ENCODE measurements at places on chromosomes 5 and 9.
A peak's percentile ranks its signal among the peaks of the same experiment; 100 is the strongest.

- DNase-seq: peak; percentile 19
These were observed 879 bp upstream of the UBQLN1 start for GRCh38 chr9:83708515-83709158.

DNA sequence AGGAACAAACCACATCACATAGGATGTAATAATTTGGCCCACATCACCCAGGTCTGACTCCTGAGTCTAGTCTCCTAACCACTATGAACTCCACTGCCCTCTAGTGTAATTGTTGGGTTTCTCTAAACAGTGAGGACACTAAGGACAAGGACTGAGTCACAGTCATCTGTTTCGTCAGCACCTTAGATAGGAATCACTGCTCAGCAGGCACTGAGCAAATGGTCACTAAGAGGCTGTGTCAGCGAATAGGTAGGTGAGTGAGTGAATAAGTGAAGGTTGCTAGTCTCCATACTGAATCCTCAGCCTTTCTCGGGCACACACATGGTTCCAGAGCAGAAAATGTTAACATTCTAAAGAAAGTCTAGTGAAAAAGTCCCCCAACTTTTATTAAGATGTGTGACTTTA, 278.6 kb downstream of the SPOCK1 start:
- no peak for DNase-seq

DNA sequence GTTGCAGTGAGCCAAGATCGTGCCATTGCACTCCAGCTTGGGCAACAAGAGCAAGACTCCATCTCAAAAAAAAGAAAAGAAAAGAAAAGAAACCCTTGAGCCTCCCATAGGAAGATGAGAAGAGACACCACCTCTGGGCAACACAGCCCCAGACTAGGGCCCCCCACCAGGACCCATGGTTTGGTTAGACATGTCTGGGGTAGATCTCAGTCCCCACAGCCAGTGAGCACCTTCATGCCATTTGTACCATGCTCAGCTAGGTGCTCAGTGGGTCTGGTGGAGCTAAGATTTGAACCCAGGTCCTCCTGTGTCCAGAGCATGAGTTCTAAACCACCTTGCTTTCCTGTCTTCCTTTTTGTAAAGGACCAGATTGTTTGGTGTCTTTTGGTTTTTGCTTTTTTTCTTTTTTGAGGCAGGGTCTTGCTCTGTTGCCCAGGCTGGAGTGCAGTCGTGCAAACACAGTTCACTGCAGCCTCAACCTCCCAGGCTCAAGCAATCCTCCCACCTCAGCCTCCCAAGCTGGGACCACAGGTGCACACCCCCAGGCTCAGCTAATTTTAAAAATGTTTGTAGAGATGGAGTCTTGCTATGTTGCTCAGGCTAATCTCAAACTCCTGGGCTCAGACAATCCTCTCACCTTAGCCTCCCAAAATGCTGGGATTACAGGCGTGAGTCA, 11.7 kb downstream of the OLFML2A start:
- DNase-seq: no peak

GRCh38 chr5:22754155-22754554, 99.0 kb downstream of the CDH12 start:
- DNase-seq: no peak

DNA sequence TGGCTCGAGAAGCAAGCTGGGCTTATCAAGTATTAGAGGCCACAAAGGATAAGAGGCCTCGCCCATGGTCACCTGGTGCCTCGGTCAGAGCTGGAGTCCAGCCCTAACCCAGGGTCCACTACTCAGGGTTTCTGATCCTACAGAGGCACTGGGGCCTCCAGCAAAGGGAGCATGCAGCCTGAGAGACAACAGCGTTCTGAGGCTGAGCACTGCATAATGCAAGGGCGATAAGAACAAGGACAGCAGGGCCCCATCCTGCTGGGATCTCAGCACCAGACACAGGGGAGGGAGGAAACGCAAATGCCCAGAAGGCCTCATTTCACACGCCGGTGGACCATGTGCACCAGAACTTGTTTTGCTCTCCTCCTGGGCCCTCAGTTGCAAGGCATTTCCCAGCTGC, 63.0 kb downstream of the C5orf15 start:
- no peak for DNase-seq

GRCh38 chr5:537621-538071, 13.4 kb upstream of the SLC9A3 start:
- DNase-seq: no peak

DNA sequence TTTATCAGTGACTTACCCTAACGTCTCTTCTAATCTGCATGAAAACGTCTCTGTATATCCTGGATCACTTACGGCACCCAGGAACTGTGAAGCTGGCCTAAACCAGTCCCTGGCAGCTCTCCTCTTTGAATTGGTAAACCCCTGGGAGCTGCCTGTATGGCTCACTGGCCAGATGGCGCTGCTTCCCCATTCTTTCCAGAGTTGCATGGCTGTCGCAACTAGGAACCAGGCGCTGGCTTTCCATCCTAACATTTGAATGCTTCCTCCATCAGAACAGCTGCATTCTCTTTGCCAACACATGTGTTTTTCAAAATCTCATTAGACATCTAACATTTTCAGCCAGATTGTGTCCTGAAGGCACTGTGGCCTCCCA, 8.0 kb upstream of the PCA3 start:
- no peak for DNase-seq

DNA sequence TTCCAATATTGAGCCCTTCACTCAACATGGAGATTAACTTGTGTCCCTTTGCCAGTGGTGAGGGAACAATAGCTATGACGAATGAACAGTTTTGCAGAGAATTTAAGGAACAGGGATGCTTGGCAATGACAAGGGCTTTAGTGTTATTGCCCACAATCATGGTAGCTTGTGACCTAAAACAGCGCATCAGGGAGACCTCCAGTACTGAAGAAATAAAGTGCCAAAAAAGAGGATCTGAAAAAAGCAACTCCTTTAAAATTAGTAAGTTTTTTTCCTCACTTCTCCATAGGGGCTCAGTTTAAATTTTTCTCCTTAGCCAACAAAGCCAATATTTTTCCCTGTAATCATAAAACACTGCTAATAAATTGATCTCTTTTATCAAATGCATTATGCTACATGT, 41.8 kb upstream of the PAM start:
- DNase-seq: no peak

GRCh38 chr5:127003798-127004495, 26.4 kb downstream of the MARCHF3 start:
- no peak for DNase-seq

DNA sequence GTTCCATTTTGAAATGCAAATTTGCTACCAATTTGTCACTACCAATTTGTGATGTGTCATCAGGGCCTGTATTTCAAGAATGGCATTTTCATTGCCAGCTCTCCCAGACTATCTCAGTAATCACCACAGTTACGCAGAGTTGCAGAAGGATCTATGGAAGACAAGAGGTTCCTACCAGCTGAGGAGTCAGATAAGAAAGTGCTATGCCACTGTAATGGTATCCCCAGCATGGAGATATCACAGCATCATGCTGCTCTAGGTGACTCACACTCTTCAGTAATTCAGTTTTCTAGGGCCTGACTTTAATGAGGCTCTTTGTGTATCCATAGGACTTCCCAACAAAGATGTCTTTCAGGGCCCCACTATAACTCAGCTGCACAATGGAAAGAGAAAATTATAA, 490.3 kb downstream of the ARHGEF28 start:
- DNase-seq: no peak

DNA sequence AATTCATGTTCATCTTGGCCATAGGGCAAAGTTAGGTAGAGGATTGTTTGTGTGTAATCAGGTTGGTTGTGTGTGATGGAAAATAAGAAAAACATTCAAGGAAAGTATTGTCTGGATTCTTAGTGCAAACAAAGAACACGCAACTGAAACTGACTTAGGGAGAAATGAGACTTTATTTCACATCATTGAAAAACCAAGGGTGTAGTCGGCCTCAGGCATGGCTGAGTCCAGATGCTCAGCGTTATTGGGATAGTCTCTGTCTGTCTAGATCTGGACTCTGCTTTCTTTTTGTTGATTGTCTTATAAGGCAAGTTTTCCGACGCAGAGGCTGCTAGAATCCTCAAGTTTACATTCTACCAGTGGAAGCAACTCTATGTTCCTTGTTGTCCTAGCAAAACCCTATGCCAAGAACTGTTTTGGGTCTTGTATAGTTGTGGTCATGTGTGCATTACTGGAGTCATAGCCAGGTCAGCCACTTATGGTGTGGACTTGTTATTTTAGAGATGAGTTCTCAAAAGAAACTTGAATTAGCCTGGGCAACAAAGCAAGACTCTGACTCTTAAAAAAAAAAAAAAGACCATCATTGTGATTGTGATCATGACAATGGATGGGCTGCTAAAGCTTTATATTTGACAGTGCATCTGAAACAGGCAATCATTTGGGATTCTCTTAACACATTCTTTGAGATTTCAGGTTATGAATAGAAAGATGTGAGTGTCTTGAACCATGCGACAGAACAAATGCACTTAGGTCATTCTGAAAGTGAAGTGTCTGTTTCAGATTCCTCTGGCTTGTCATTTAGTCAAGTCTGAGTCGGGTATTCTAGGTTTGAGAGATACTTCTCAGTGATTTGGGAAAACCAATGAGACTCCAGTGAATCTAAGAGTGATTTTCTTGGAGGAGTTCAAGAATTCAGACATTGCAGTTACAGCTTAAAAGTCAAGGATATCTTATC, 82.6 kb downstream of the DOCK2 start:
- no peak for DNase-seq

DNA sequence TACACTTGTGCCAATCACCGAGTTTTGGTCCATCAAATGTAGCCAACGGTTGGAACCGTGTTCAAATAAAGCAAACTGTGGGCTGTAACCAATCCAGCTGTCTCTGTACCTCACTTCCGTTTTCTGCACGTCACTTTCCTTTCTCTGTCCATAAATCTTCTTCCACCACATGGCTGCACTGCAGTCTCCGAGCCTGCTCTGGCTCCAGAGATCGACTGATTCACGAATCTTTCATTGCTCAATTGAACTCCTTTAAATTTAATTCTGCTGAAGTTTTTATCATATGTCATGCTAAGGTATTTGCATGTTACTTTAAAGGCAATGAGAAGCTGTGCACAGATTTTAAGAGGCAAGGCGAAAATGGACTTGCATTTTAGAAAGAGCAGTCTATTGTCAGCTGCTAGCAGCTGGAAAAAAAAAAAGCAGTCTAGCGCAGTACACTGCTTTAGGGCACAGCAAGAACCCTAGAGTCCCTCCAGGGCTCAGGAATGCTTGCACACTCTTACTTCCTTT, 13.2 kb downstream of the TTC39B start:
- peak; percentile 66 for DNase-seq

- DNase-seq: no peak
These were observed 354.1 kb upstream of the SLC30A5 start for GRCh38 chr5:68739752-68740151.

GRCh38 chr5:4983701-4984100, 156.4 kb upstream of the ADAMTS16 start:
- DNase-seq: no peak

- no peak for DNase-seq
These were observed 110.0 kb upstream of the RPS23 start for GRCh38 chr5:82388181-82388580.

DNA sequence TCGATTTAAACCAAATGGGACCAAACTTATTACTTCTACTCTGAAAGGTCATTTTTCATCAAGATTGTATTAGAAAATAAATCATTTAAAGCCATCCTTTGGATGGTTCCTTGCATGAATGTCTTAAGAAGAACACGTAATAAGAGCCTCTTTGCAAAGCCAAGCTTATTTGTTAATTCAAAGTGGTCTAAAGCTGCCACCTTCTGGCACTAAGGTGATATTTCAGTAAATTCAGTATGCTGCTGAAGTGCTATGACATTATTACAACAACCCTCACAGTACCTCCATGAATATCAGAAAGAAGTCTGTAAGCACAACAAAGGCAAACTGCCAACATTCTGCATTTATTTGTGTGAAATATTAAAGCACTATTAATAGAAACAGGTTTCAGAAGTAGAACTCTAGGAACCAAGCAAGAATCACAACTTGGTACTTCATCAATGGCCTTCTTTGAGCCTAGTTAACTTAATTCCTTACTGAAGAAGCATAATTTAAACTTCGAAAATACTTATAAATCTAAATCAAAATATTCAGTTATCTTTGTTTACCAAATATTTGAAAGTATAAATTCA, 53.1 kb upstream of the TYRP1 start:
- no peak for DNase-seq

GRCh38 chr5:116544531-116545241, 29.9 kb downstream of the SEMA6A start:
- DNase-seq: no peak

GRCh38 chr5:83641946-83642345, 78.7 kb downstream of the HAPLN1 start:
- no peak for DNase-seq

DNA sequence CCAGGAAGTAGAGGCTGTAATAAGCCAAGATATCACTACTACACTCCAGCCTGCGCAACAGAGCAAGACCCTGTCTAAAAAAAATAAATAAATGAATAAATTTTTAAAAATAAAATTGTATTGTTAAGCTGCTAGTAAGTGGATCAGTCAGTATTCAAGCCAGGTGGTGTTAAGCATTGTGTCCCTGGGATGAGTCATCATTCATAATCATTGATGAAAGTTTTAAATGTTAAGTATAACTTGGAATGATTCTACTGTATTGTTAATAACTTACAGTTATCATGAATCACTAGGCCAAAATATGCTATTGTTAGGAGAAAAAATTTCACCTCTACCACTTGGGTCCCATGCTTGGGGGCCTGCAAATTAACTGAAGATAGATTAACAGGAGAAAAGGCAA, 38.2 kb downstream of the MED10 start:
- no peak for DNase-seq
